ENCODE measurements at places on chromosomes 7 and 10.

- DNase-seq = no peak
Measured at GRCh38 chr10:131677671-131678070, 223.1 kb upstream of the PPP2R2D start.

GRCh38 chr10:117249493-117250093 lies 8.7 kb downstream of the SLC18A2 start:
- DNase-seq = peak; percentile 23

GRCh38 chr10:124735491-124736286 lies 8.5 kb downstream of the FAM53B start:
- DNase-seq = no peak

GRCh38 chr10:5960070-5960972 lies 17.0 kb downstream of the IL15RA start:
- DNase-seq = no peak

- no peak for DNase-seq
Measured at GRCh38 chr7:25149836-25150235, 24.8 kb upstream of the CYCS start.

- no peak for DNase-seq
Measured at GRCh38 chr7:107642501-107642900, 18.1 kb upstream of the SLC26A4 start.
